Right atrium auricular region (tissue), 2 donors: ENCODE measurements at places on chromosomes 11 and 22.

DNA sequence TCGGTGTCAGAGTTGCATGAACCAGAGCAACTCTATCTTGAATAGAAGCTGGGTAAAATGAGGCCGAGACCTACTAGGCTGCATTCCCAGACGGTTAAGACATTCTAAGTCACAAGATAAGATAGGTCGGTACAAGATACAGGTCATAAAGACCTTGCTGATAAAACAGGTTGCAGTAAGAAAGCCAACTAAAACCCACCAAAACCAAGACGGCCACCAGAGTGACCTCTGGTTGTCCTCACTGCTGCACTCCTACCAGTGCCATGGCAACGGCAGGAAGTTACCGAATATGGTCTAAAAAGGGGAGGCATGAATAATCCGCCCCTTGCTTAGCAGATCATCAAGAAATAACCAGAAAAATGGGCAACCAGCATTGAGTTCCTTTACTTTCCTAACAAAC, 2.4 kb upstream of the KAT5 start:
- DNase-seq = no peak
- no peak overlapping the region for H3K4me3 ChIP-seq

DNA sequence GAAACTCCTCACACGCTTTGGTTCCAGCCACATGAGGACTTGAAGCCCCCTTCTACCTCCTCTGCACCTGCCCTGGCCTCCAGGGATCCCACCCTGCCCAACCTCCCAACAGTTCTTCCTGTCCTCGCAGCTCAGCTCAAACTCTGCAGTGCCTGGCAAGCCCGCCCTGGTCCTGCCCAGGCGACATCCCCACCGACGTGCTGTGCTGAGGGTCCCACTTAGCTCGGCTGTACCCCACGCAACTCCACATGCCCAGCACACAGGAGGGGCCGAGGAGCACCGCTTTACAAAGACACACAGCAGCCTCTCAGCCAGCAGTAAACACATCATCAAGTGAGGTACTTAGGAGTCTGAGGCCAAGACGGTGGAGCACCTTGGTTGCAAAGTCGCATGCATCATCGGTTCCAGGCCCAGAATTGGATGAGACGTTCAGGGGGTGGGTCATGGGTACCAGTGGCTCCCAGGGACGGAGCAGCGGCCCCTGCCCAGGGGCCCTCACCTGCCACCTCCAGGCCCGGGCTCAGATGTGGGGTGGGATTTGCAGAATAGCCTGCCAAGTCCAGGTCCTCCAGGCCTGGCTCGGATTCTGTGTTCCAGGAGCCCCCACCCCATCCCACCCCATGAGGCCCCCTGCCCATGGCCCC, 72.6 kb downstream of the CELSR1 start:
- no peaks in the 10 kb centered on the region for H3K27me3 ChIP-seq
- no peaks in the 10 kb centered on the region for H3K4me1 ChIP-seq
- H3K27ac ChIP-seq = no peak overlapping the region
- H3K4me3 ChIP-seq = no peak overlapping the region
- no peak for DNase-seq
- H3K36me3 ChIP-seq = no peaks in the 10 kb centered on the region

GRCh38 chr11:112222303-112222702, 3.9 kb upstream of the PTS start:
- H3K4me3 ChIP-seq = no peak overlapping the region
- no peaks in the 10 kb centered on the region for H3K4me1 ChIP-seq
- H3K27me3 ChIP-seq = no peaks in the 10 kb centered on the region
- H3K27ac ChIP-seq = no peak overlapping the region
- H3K36me3 ChIP-seq = peaks cover 14% of the 10 kb centered on the region
- no peak for DNase-seq

DNA sequence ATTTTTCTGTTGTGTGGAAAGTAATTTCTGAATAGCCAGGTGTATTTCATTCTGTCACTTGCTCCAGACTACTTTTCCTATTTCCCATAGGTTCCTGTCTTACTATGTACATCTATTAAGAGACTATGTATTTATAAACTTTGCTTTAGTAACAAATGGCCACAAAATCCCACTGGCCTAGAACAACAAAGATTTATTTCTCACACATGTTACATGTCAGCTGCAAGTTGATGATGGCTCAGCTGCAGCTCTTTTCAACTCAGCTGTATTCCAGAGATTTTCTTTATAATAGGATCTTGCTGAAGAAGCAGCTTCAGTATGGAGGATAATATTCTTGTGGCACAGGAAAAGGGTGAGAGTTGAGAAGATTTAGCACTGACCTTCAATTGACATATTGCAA, 539.6 kb upstream of the LRRC4C start:
- H3K4me1 ChIP-seq = no peaks in the 10 kb centered on the region
- no peaks in the 10 kb centered on the region for H3K27me3 ChIP-seq
- H3K36me3 ChIP-seq = no peaks in the 10 kb centered on the region
- DNase-seq = no peak
- H3K27ac ChIP-seq = no peak overlapping the region

DNA sequence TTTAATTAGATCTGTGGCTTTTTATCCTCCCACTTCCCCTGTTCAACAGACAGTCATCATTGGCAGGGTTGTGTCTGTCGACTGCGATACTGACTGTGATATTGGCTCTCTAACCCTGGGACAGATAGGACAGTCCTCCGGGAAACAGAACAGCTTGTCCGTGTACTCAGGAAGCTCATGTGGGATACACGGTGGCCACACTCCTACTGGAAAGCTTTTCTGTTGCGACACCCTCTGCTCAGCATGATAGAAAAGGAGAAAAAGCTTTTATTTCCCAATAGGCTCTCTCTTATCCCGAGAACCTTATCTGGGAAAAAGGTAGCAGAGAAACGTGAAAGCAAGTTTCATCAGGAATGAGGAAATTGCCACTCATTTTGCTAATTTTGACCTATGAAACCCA, 60.4 kb upstream of the HSPA8 start:
- H3K27ac ChIP-seq = peak overlapping the region; percentile 67
- H3K27me3 ChIP-seq = no peaks in the 10 kb centered on the region
- peak; percentile 89 for DNase-seq
- H3K4me3 ChIP-seq = no peak overlapping the region
- H3K36me3 ChIP-seq = no peaks in the 10 kb centered on the region
